ENCODE measurements at places on chromosomes 1 and 21. TPM values are rescaled to one million over a fixed set of nuclear protein-coding genes. Genes with fewer than 3 reads are reported as not detected.

DNA sequence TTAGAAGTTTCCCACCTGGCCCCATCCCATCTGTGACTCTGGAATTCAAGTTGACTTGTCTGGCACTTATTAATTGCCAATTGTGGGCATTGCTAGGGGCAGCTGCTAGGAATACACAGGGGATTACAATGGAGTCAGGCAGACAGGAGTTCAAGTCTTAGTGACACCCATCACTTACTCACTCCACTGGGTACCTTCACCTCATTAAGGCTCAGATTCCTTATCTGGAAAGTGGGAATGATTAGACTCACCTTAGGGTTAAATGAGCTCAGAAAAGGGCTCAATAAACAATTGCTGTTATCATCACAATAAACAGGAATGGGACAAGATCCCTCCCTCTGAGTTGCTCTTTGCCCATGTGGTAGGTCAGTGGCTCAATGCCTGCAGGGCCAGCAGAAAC is 18.2 kb downstream of the GRIK3 start:
- H3K36me3 ChIP-seq, result no peaks in the 10 kb centered on the region
- peaks cover 2% of the 10 kb centered on the region for H3K27me3 ChIP-seq
- H3K4me3 ChIP-seq, result no peak overlapping the region
- no peaks in the 10 kb centered on the region for H3K4me1 ChIP-seq
- H3K27ac ChIP-seq, result no peak overlapping the region

GRCh38 chr21:33834801-33835500 is 80.7 kb downstream of the ATP5PO start:
- H3K4me3 ChIP-seq, result no peak overlapping the region
- DNase-seq, result no peak
- H3K27me3 ChIP-seq, result no peaks in the 10 kb centered on the region
- H3K36me3 ChIP-seq, result no peaks in the 10 kb centered on the region
- H3K27ac ChIP-seq, result no peak overlapping the region
- no peaks in the 10 kb centered on the region for H3K4me1 ChIP-seq

GRCh38 chr1:204350857-204351573 is 8.7 kb downstream of the PLEKHA6 start:
- H3K36me3 ChIP-seq, result no peaks in the 10 kb centered on the region
- no peak overlapping the region for H3K4me3 ChIP-seq
- DNase-seq, result no peak
- H3K27me3 ChIP-seq, result peaks cover 8% of the 10 kb centered on the region
- no peaks in the 10 kb centered on the region for H3K4me1 ChIP-seq
- no peak overlapping the region for H3K27ac ChIP-seq

- no peak overlapping the region for H3K27ac ChIP-seq
- DNase-seq, result no peak
- H3K36me3 ChIP-seq, result no peaks in the 10 kb centered on the region
Observed at GRCh38 chr1:218900615-218901014, 273.1 kb upstream of the LYPLAL1 start.

GRCh38 chr1:182193908-182194550 is 132.5 kb upstream of the ZNF648 start:
- H3K27me3 ChIP-seq, result peaks cover 17% of the 10 kb centered on the region
- no peaks in the 10 kb centered on the region for H3K36me3 ChIP-seq
- DNase-seq, result no peak
- no peaks in the 10 kb centered on the region for H3K4me1 ChIP-seq
- no peak overlapping the region for H3K27ac ChIP-seq

DNA sequence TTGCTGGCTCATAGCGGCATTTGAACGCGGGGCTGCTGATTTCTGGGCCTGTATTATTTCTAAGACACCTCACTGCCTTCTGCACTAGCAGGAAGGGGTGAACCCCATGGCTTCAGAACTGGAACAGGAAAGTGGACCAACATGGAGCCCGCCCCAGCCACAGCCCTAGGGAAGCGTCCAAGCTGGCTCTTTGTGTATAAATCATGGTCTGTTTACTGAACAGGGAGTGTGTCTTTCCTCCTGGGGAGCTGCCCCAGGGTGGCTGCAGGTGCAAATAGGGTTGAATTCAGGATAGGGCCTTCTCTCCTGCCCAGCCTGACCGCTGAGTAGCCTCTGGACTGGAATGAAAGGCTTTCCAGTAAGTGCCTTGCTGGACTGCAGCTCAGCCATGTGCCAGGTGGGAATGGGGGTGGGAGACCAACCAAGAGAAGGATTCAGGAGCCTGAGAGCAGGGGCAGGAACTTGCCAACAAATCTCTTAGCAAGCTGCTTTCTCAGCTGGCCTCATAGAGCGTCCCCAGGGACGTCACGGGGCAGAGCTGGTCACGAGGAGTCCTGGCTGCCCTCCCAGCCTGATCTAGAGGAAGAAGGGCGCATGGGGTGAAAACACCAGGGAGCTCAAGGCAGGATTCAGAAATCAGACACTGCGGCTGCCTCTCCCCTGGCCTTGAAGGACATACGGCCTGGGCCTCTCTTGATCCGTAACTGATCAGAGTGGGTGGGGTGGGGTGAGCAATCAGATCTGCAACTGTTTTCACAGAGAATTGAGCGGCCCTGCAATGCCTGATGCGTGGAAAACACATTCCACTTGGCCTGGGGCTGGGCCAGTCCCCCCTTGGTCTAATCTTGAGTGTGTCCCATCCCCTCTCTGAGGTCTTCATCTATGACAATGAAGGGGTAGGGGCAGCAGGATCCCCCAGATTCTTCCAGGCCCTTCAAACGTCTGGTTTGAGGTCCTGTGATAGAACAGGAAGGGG is 56.5 kb upstream of the SELENON start:
- no peak for DNase-seq
- H3K36me3 ChIP-seq, result no peaks in the 10 kb centered on the region
- no peaks in the 10 kb centered on the region for H3K4me1 ChIP-seq
- no peak overlapping the region for H3K4me3 ChIP-seq
- H3K27ac ChIP-seq, result no peak overlapping the region
- H3K27me3 ChIP-seq, result peaks cover 25% of the 10 kb centered on the region

DNA sequence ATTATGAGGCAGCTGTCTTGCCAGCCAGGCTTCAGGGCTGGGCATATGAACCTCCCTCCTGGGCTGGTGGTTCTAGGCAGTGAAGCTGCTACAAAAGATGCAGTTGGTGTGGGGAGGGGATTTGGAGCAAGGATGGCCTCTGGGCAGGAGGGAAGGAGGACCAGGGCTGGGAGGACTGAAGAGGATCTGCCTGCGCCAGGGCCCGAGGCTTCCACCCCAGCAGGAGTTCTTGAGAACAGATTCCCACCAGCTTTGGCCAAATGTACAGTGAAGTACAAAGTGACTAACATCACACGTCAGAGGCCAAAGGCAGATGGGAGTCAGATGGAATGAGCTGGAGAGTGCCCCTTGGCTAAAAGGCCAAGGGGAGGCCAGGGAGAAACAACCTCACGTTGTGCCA is 62.4 kb downstream of the DDX20 start:
- no peak for DNase-seq
- H3K27me3 ChIP-seq, result peaks cover 6% of the 10 kb centered on the region
- no peaks in the 10 kb centered on the region for H3K36me3 ChIP-seq
- no peak overlapping the region for H3K4me3 ChIP-seq

GRCh38 chr1:211132721-211133392 is 1.1 kb downstream of the KCNH1 start:
- H3K4me3 ChIP-seq, result peak overlapping the region; percentile 4
- H3K36me3 ChIP-seq, result no peaks in the 10 kb centered on the region
- DNase-seq, result no peak
- peaks cover 75% of the 10 kb centered on the region for H3K27me3 ChIP-seq
- no peaks in the 10 kb centered on the region for H3K4me1 ChIP-seq

Gene RXFP4
- 0.16 TPM for total RNA-seq

Gene C1orf94
- not detected for total RNA-seq

Gene MYOM3
- total RNA-seq, result not detected

Gene LRRN2
- total RNA-seq, result not detected

Measured in activated T-helper 1 cell treated with anti-CD3 and anti-CD28 coated beads, Interleukin-12 subunit alpha, Interleukin-12 subunit beta, Interleukin-2, Interleukin-4 antibody, amounts not matched to agents 30 ng/mL and 10 ng/mL and 1 ng/mL, durations not matched to agents 14 hours and 24 hours and 36 hours (primary cell).